ENCODE measurements at places on chromosomes 7 and 10.

DNA sequence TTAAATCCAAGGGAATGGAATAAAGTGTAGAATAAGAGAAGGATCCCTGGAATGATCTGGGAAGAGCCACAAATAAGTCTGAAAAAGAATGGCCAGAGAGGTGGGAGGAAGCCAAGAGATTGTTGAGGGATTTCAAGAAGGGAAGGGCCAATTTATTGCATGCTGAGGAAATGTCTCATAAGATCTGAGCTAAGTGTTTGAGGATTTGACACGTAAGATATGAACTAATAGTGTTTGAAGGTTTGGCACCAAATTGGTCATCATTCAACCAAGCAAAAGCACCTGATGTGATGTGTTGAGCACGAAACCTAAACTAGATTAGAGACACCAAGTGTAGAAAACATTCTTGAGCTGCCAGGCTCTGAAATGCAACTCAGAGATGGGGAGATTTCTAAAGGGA is 97.9 kb downstream of the TSPAN12 start:
- no peak for DNase-seq

DNA sequence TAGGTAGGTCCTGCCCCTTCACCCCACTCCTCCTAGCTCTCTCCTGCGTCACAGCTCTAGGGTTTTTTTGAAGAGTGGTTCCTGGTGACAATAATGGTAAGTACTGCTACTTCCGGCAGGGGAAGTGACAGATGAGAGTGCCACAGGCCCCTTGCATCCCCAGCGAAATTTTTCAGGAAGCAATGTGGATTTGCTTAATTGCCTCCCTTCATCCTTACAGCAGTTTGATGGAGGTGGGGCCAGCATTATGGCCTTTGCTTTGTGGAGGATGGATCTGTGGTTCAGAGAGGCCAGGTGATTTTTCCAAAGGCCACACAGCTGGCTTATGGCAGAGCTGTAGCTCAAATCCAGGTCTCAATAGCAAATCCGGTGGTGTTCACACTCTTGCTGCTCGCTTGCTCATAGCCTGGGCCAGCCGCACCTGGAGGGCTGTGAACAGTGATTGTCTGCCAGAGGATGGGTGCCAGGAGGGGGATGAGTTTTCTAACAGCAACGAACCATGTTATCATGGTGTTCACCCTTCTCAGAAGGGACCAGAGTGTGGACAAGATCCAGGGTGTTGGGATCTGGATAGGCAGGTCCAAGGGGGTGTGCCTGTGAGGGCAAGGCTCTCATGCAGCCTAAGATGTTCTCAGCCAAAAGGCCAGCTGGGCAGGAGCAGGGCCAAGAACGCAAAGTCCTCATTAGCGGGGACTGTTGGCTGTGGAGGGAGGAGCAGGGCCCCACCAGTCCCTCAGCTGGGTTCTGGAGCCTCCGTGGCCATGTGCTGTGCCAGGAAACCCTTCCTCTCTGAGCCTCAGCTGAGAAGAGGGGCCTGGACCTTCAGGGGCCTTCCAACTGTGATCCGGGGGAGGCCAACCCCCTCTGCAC is 89.0 kb downstream of the EMX2 start:
- DNase-seq, result peak; percentile 4

DNA sequence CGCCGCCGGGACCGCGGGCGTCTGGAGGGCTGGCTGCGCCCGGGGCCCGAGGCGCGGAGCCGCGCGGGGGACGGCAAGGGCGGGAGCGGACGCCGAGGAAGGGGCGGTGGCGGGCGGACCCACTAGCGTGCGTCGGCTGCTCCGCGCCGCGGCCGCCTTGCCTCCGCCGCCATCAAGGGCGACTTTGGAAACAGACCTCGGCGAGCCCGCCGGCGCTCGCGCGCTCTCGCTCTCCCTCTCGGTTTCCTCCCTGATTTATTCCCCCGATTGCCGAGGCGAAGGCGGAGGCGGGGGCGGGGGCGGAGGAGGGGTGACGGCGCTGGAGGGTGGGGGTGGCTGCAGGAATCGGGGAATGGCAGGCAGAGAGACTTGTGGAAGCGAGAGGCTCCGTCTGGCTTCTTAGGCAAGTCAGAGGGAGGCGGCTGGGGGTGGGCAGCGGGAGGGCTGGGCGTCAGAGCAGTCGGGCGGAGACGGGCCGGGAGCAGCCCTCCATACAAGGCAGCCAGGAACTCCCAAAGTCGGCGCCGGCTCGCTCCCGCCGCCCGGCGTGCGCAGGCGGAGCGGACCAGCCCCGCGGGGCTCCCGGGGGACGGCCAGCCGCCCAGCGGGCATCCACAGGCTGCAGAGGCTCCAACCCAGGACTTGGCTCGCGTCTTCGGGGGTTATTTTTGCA is at the start of gene CACNA2D1:
Gene CACNA2D1, minus strand, starts transcription at position 231 of the 673 bp plus-strand sequence.
- DNase-seq, result peak; percentile 81

DNA sequence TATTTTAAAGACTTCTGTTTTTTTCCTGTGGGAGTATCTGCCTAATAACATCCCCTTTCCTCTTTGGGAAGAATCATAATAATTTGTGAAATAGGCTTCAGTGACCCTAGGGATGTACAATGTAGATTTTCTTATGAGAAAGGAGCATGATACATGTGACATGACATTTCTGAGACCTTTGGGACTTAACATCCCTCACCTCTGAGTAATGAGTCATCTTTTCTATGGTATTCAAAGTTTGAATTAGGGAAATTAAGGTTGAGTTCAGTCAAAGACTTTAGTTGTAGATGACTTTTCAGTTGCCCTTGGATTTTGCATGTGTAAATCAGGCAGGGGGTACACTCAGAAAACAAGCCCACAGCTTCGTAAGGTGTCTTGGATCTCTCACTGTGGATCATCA is 14.3 kb downstream of the GRK5 start:
- no peak for DNase-seq

DNA sequence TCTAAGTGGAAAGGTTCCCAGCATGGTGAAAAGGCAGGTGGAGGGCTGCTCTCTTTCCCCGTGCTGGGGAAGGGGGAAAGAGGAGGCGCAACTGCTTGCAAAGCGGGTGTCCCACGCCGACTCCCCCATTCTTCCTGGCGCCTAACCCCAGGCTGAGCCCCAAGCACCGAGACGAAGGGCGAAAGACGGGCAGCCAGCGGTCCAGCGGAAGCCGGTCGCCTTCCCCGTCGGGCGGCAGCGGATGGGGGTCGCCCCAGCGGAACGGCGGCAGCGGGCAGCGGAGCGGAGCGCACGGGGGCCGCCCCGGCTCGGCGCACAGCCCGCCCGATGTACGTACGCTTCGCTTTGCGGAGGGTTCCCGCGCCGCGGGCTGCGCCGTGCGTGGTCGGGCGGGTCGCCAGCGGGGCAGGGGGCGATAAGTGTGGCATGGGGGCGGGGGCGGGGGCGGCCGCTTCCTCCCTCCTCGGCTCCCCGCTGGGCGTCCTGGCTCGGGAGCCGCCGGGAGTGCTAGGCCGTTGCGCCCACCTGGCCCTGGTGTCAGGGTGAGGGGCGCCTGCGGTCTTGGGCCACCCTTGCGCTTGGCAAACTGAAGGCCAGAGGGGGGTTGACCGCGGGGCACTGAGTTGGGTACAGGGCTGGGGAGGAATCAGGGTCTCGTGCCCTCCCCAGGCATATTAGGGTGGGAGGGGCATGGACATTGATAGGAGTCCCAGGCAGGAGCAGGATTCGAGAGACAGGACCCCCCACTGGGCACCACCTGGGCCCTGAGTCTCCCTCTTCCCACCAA is 35.2 kb upstream of the HSPB1 start:
- no peak for DNase-seq

GRCh38 chr7:75534727-75535307 is 42.7 kb downstream of the SPDYE5 start:
- no peak for DNase-seq

DNA sequence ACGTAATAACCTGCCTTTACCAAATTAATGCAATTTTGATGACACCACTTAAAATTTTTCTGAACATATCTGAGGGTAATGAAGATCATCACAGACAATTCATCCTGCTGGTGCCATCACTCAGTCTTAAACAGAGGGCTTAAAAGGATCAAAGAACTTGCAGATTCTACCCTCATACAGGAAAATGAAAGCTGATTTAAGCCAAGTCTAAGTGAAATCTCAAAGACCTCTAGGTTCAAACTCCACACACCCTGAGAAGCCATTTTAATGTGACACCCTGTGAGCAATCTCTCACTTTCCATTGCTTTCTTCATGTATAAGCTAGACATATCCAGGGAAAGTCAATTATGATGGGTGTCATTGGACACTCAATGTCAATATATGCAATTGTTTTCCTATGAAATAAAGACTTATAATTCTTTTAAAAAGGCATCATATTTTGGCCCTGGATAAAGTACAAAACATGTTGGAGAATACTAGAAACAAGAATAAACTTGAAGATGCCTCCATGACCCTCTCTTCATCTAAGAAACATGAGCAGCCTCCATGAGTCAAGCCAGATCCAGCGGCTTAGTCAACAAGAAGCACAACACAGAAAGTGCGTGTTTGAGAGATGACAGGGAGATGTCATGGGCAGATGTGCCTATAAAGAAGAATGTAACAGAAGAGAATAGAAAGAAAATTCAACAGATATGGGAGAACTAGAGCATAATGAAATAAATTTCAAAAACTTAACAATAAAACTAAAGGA is 291.9 kb downstream of the PARD3 start:
- no peak for DNase-seq

DNA sequence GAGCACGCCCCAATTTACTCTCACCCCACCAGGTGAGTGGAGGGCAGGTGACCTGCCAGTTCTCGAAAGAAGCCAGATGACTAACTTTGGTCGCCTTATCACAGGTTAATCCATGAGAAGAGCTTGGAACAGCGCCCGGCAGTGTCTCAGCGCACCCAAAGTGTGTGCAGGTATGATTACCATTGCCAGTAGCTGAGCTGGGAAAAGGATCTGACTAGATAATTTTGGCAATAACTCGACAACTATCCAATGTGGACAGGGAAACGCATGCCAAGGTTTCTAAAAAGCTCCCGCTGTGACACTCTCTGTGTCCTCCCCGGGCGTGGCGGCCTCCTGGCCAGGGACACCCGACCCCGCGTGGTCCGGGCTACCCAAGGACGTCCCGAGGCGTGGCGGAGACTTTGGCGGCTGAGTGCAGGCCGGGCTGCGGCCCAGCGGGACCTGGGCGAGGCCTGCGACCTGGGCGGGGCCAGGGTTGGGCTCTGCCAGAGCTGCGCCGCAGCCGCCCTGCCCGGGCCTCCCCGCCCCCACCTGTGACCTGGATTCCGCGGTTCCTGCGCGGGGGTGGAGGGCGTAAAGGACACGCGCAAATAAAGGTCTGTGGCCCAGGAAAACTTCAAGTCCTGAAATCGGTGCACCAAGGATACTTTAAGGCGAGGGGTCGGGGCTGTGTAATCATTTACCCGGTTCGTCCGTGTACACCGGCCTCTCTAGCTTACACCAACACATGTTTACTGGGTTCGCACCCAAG is 13.7 kb upstream of the WAPL start:
- DNase-seq, result peak; percentile 81

GRCh38 chr10:91684841-91685240 is 52.0 kb upstream of the PPP1R3C start:
- no peak for DNase-seq

DNA sequence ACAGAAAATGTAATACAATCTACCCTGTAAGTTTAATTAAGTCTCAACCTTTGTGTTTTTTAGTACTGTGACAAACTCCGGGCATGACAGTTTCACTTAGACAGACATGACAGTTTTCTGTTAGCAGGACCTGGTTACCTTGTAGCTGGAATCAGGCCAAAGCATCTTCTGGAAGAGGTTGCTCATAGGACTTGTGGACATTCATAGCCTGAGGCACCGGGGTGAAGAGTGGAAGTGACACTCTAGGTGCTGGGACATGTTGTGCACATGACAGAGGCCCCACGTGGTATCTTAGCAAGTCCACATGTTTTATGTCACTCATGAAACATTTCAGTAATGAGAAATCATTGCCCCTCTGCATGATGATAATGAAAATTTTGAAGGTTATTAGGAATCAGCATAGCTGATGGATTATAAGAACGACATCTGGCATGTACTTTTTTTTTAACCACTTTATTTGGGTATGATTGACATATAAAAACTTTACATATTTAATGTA is 441.4 kb downstream of the CNTNAP2 start:
- DNase-seq, result no peak

DNA sequence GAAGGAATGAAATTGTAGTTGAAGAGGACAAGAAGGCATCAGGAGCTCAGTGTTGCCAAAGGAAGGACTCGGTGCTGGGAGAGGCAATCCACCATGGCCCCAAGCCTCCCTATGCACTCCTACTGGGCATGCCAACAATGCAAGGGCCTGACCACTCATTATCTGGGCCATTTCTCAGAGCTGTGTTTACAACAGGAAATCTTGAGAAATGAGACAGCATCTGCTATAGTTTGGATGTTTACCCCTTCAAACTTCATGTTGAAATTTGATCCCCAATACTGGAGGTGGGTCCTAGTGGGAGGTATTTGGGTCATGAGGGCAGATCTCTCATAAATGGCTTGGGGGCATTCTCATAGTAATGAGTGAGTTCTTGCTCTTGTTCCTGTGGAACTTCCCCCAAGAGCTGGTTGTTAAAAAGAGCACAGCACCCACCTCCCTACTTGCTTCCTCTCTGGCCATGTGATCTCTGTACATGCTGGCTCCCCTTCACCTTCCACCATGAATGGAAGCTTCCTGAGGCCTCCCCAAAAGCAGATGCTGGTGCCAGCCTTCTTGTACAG is 50.8 kb upstream of the AOAH start:
- DNase-seq, result no peak

GRCh38 chr7:55099821-55100543 is 81.2 kb downstream of the EGFR start:
- no peak for DNase-seq

GRCh38 chr10:89389254-89389653 is 3.2 kb upstream of the IFIT1 start:
- peak; percentile 37 for DNase-seq

DNA sequence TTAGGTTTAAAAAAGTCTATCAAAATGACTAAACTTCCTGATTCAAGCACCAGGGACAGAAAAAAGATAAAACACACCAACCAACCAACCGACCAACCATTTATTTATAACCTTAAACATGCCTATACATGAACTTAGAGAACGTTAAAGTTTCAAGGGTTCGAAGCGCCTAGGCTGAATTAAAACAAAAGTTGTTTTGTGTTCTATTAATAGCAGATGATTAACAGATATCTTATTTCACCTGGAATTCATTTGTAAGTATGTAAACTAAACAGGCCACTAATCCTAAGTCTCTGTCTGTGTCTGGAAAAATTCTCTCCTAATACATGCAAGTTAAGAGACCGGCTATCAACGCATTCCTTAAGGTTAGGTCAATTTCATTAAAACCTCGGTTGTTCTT is 1.4 kb downstream of the BAIAP2L1 start:
- no peak for DNase-seq

DNA sequence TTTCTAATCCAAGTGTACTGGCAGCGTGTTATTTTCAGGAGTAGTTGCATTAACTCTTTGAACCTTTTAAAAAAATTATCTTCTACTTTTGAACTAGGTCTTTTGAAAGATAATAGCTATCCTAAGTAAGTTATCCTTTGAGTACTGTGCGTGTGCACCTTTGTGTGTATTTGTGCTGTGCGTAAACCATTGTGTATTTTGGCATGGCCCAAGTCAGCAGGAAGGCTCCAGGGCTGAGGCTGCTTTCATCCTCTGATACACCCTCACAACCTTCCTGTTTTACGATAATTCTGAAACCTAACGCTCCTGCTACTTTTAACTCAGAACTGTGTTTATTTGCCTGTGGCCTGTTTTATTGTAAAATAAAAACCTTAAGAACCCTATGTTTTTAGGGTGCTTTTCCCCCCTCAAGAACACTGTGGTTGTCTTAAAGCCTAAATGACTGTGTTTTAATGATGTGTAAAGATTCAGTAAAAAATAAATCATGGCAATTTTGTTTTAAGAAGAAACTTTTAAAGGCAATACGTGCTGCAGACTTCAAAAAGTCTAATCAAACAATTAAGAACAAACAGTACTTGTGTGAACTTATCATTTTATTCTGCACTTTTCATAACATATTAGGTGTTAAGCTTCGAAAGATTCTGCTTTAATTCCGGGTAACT is 57.5 kb downstream of the HDAC9 start:
- DNase-seq, result no peak
